Esophagus muscularis mucosa (tissue), 4 donors: ENCODE measurements at places on chromosomes 4 and X. TPM values are rescaled to one million over a fixed set of nuclear protein-coding genes. Genes with fewer than 3 reads are reported as not detected.
A peak's percentile ranks its signal among the peaks of the same experiment; 100 is the strongest.

DNA sequence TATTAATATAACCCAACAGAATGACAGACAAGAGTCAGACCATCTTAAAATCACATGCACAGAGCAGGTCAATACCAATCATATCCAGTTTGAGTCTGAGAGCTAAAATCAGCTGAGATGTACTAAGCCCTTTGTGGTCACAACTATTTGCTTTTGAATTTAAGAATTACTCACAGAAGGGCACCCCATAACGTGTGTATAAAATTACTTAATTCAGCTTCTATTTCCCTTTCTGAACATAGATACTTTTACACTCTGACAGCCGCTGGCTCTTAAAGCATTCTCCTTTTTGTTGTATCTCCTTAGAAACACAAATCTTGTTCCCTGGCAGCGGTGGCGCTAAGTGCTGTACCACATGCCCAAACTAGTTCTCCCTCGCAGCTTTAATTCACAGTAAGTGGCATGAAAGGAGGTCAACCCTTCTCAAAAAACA, 14.8 kb upstream of the PPARGC1A start:
- H3K27ac ChIP-seq = peak overlapping the region; percentile 74
- no peak for DNase-seq
- H3K27me3 ChIP-seq = no peaks in the 10 kb centered on the region
- H3K36me3 ChIP-seq = no peaks in the 10 kb centered on the region
- H3K4me3 ChIP-seq = no peak overlapping the region

DNA sequence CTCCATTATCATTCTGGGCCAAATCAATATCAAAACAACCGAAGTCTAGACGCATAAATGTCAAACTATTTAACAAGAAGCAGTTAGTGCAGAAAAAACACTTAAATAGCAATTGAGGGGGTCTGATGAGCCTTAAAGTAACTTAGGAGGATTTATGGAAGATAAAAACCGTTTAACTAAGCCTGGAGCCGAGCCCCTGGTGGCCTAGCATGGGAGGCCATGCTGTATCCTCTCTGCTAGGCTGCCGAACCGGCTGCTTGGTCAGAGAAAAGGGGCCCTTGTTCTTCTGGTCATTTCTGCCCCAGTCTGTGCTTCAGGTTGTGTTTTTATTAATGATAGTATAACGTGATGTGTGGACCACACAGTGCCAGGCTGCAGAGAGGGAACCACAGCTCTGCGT, 72.4 kb downstream of the CPZ start:
- H3K27ac ChIP-seq = no peak overlapping the region
- no peaks in the 10 kb centered on the region for H3K27me3 ChIP-seq
- DNase-seq = no peak
- no peaks in the 10 kb centered on the region for H3K4me1 ChIP-seq

GRCh38 chrX:49164589-49165360, 2.2 kb downstream of the MAGIX start:
- no peak for DNase-seq
- H3K4me3 ChIP-seq = no peak overlapping the region
- no peaks in the 10 kb centered on the region for H3K27me3 ChIP-seq
- peaks cover 24% of the 10 kb centered on the region for H3K4me1 ChIP-seq
- peak overlapping the region; percentile 86 for H3K27ac ChIP-seq
- no peaks in the 10 kb centered on the region for H3K36me3 ChIP-seq

GRCh38 chr4:140372751-140373327, 607 bp upstream of the SCOC start:
- H3K4me3 ChIP-seq = peak overlapping the region; percentile 84
- H3K27me3 ChIP-seq = no peaks in the 10 kb centered on the region
- H3K4me1 ChIP-seq = peaks cover 45% of the 10 kb centered on the region
- peak overlapping the region; percentile 97 for H3K27ac ChIP-seq

The TMPRSS11D gene
- not detected for total RNA-seq

The FUNDC1 gene
- 7.3 TPM for total RNA-seq
